ENCODE measurements at places on chromosomes 12 and 14.

GRCh38 chr12:127680516-127680915, 586.5 kb upstream of the TMEM132C start:
- no peak for DNase-seq

DNA sequence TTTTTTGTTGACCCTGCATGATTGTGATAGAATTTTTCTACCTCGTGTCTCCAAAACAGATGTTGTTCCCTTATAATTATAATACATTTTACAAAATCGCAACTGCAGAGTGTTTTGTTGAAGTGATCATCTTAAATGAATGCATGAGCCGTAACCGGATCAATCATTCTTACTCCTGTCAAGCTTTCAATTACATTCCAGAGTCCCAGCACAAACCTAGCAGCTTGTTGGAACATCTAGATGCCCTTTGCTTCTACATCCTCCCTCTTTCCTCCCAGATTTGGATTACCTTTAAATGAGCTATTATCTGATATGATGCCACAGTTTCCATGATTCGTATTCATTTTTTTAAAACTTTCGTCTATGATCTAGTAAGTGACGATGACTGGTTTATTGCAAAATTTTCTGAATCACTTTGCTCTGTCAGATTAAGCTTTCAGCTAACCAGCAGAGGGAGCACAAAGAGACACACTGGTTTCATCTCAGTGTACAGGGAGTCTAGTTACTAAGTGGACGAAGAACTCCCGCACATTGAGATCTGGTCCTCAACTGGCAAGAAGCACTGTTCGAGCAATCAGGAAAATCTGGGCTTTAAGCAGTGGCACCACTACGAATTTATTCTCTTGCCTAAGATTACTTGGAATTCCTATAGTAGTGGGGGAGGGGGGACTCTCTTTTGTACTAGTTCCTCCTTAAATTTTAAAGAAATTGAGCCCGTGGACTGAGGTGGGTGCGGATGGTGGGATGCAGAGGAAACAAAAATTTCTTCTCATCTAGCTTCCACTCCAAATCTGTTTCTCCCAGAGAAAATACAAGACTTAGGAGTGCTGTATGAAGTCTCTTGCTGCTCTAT, 40.9 kb downstream of the TSHR start:
- peak; percentile 84 for DNase-seq

DNA sequence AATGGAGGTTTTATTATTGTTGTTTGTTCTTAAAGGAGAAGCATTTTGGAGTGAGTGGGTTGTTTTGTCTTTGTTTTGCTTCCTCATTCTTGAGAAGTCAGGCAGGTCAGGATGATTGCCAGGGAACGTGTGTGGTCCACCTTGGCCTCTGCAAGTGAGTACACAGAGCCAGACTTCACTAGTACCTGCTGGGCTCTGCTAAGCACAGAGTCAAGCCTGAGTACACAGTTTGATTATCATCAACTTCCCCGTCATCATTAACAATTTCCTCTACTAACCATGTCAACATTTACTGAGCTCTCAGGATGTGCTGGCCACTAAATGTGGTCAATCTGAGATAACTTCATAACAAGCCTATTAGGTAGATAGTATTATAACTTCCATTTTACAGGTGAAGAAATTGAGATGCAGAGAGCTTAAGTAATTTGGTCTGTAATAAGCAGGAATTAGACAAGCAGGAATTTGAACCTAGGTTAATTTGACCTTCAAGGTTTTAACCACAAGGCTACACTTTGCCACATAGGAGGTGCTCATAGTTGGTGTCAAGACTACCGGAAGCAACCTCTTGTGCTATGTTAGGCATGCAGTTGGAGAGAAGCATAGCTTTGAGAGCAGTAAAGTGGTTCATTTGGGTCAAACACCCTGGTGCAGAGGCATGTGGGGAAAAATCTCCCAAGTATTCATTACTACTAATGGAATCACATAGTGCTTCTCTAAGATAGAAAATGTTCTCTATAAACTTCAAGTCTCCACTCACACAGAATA, 178.3 kb downstream of the NUAK1 start:
- no peak for DNase-seq

DNA sequence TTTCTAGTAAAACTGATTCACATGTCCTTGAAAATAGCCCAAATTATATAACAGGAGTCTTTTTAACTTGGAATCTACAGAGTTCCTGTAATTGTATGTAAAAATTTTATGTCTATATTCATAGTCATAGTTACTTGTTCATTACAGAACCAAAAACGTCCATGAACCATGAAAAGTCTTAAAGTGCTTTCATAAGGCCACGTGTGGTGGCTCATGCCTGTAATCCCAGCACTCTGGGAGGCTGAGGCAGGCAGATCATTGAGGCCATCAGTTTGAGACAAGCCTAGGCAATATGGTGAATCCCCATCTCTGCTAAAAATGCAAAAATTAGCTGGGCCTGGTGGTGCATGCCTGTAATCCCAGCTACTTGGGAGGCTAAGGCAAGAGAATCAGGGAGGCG, 48.4 kb downstream of the GALNT4 start:
- DNase-seq, result no peak

- no peak for DNase-seq
Measured at GRCh38 chr12:53326460-53327185, 5.2 kb upstream of the AAAS start.

GRCh38 chr14:56133547-56133946, 15.3 kb downstream of the PELI2 start:
- DNase-seq, result no peak

DNA sequence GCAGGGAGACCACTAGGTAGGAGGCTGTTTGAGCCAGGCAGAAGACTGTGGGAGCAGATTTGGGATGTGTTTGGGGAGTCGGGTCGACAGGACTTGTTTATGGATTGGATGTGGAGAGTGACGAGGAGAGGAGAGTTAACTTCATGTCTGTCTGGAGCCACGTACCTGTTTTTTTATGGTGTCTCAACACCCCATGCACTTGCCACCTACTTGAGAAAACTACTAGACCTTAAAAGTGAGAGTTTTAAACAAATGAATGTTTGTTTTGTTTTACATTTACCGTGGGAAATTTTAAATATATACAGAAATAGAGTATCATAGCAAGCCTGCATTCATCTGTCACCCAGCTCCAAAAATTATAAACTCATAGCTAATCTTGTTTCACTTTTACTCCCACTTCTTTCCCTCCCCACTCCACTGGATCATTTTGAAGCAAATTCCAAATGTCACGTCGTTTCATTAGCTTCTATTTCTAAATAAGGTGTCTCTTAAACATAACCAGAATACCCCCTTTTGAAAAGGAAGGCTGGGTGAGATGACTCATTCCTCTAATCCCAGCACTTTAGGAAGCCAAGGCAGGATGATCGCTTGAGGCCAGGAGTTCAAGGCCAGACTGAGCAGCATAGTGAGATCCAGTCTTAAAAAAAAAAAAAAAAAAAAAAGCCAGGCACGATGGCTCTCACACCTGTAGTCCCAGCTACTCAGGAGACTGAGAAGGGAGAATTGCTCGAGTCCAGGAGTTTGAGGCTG, 136.2 kb downstream of the ANO6 start:
- no peak for DNase-seq

GRCh38 chr12:78880078-78880477, 15.5 kb downstream of the SYT1 start:
- DNase-seq, result no peak

DNA sequence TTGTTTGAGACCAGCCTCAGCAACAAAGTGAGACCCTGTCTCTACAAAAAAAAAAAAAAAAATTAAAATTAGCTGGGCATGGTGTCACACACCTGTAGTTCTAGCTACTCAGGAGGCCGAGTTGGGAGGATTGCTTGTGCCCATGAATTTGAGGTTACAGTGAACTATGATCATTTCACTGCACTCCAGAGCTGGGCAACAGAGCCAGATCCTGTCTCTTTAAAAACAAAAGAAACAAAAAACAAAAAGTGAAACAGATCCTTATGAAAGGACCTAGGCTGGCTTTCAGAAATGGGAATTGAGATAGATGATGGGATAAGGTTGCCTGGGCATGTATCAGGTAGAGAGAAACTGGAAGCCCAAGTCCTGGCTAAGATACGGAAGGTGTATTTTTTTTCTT, 13.9 kb downstream of the ACTR6 start:
- DNase-seq, result no peak

DNA sequence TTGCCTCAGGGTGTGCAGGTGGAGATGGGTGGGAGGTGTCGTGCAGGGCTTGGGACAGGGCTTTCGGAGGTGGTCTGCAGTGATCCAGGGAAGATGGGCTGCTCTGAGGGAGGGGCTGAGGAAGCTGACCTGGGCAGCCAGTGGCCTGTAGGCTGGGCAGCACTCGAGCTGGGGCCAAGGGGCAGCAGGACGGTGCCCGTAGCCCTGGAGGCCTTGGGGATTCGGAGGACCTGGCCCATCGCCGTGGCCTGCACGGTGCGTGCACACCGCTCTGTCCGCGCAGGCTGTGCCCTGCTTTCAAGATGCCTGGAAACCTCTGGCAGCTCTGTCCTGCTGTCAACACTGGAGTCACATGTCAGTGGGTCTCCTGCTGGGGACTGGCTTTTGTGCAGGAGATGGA, 9.1 kb downstream of the PACS2 start:
- no peak for DNase-seq

GRCh38 chr14:61621444-61621843, 73.9 kb upstream of the HIF1A start:
- no peak for DNase-seq

DNA sequence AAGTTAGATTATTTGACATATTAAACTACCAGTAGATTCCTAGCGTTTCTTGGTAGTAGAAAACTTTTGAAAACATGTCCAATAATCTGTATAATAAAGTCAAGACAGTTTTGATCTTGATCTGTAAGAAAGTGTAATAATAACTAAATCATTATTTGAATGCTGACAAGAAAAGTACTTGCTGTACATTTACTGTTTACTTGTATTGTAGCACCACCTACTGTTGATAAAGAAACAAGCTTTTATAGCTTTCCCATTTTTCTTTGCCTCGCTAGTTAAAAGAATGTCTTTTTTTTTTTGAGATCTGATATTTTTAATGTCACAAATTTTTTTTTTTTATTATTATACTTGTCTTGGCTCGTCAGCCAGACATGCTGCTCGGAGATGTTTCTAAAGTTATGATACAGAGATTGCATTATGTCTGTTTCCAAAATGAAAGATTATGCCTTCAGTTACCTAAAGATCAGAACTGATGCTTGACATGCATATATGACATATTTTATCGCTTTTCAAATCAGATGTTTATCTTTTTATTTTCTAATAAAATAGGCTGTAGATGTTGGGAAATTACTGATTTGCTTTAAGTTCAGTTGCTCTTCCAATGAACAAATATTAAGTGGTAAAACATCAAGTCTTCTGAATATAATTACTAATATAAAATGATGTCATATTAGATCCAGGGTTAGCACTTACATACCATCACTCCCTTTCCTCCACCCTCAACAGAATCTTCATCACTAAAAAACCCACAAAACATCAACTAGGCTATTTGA, 140.5 kb downstream of the AKAP6 start:
- peak; percentile 43 for DNase-seq

DNA sequence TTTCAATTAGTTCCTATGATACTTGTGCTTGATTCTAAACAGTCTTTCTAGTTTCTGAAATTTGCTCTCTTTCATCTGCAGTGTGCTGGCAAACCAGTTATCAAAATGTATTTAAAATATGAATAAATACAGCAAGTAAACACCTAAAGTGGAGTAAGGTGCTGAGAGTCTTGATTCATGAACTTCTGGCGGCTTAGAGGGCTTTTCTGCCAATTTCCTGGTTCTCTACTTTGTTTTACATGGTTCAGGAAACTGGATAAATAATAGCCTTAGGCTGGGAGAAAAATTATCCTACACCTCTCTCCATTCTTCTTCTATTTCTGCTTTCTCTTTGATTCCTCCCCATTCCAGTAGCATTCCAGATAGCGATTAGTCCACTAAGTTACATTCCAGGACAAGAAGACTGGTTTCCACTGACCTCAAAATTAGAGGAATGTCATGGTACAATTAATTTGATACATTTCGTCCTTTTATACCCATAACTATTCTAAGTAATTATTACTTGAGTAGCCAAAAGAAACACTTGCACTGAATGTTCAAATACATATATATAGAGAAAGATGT, 14.9 kb downstream of the ATP2B1 start:
- DNase-seq, result no peak

DNA sequence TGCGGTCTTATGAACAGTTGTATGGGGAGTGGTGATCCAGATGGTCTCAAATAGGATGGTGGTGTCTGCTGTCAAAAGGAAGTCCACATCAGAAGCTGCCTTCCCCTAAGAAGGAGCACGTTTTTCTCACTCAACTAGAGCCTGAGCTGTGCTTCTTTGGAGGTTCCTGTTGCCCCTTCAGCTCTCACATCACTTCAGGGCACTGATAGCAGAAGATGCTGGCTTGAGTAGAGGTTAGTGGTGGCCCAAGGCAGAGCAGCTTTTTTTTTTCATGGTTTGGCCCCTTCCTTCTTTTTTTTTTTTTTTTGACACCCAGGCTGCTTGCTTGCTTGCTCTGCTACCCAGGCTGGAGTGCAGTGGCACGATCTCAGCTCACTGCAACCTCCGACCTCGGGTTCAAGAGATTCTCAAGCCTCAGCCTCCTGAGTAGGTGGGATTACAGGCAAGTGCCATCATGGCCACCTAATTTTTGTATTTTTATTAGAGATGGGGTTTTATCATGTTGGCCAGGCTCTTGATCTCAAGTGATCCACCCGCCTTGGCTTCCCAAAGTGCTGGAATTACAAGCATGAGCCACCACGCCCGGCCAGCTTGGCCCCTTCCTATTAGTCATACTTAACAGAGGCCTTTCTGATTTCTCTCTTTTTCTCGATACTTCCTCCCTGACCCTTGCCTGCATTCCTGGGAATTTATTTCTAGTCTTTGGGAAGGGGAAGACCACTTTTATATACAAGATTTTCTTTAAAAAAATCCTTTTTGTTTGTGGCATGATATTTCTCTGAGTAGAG, 31.6 kb downstream of the KLRD1 start:
- DNase-seq, result no peak

GRCh38 chr12:111247083-111247783, 121.7 kb downstream of the PHETA1 start:
- no peak for DNase-seq

- no peak for DNase-seq
Measured at GRCh38 chr12:6347367-6348338, 5.8 kb upstream of the TNFRSF1A start.

- no peak for DNase-seq
Measured at GRCh38 chr14:54681811-54682261, 114.9 kb downstream of the SAMD4A start.

GRCh38 chr14:101215927-101216326, 312.4 kb upstream of the RTL1 start:
- DNase-seq, result no peak

DNA sequence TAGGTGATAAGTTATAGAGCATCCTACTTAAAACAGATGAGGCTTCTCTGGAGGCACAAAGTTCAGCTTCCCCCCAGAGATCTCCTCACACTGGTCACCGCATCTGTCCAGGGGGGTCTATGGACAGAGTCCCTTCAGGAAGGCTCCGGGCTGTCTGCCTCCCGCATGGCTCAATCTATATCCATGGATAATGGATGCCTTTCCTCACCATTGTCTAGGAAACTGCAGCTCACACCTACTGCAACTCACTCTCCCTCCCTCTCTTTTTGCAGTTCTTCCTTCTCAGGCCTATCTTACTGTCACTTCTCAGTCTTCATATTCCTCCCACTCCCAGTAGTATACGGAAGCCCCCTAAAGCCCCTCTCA, 100.6 kb upstream of the BCL2L14 start:
- DNase-seq, result no peak
